ENCODE measurements at places on chromosomes 2 and 18.

DNA sequence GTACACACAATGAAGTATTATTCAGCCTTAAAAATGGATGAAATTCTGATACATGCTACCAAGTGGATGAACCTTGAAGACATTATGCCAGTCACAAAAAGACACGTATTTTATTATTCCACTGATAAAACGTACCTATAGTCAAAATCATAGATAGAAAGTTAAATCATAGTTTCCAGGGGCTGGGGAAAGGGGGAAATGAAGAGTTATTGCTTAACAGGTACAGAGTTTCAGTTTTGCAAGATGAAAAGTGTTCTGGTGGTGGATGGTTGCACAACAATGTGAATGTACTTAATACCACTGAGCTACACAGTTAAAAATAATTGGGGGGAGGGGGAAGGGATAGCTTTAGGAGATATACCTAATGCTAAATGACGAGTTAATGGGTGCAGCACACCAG is 279.0 kb upstream of the STON1 start:
- no peak for DNase-seq

GRCh38 chr18:2856547-2857170 is 9.9 kb downstream of the EMILIN2 start:
- DNase-seq = no peak

GRCh38 chr2:120893811-120894584 is 158.3 kb downstream of the GLI2 start:
- no peak for DNase-seq

DNA sequence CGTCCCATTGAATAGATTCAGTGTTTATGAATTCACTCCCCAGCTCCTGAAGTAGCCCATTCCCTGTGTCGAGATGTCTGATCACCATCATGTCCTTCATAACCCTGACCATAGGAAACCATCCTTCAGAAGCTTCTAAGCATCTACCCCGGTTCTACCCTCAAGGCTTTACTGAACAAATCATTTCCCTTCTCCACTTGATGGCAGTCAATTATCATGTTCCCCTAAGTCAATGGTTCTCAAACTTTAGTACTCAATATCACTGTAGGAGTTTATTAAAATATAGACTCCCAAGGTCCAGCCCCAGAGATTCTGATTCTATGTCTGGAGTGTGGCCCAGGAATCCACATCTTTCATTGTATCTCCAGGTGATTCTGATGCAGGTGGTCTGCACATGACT is 228.4 kb upstream of the SP5 start:
- DNase-seq = no peak

GRCh38 chr2:219687882-219688559 is 60.6 kb downstream of the SLC4A3 start:
- DNase-seq = no peak

GRCh38 chr2:216308576-216308975 is 63.7 kb downstream of the MARCHF4 start:
- no peak for DNase-seq

GRCh38 chr2:182330451-182331305 is 96.2 kb downstream of the PDE1A start:
- no peak for DNase-seq

- no peak for DNase-seq
Observed at GRCh38 chr2:226836548-226836885, 663 bp downstream of the RHBDD1 start.

DNA sequence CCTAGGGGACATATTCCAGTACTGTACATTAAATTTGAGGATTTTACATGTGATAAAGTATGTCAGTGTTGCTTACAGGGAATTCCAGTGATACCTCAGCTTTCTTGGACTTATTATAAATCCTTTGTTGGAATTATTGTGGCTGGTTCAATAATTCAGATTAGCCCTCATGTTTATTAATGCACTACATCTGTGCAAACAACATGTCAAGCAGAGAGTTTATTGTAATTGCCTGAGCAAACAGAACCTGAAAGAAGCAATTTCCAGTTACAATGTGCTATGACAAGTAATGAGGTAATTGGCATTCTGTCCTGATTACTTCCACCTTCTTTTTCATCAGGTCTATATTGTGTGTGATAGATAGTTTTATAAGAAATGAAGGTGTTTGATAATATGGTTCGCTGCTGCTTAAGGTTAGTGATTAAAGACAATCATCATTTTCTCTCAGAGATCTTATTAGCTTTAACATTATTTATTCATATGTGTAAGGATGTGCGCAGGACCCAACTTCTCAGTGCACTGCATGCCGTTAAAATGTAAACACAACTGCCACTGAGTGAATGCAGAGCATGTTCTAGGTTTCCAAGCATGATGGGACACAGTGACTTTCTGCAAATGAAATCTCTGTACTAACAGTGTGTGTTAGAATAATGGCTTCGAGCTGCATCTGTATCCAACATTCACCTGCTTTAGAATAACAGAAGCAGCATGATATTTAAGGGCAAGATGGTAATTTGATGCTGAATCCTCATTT is 973.7 kb upstream of the POU3F3 start:
- no peak for DNase-seq

- DNase-seq = no peak
Observed at GRCh38 chr2:143425896-143426295, 296.7 kb downstream of the ARHGAP15 start.

- DNase-seq = no peak
Observed at GRCh38 chr2:98479959-98480524, 35.4 kb downstream of the INPP4A start.

DNA sequence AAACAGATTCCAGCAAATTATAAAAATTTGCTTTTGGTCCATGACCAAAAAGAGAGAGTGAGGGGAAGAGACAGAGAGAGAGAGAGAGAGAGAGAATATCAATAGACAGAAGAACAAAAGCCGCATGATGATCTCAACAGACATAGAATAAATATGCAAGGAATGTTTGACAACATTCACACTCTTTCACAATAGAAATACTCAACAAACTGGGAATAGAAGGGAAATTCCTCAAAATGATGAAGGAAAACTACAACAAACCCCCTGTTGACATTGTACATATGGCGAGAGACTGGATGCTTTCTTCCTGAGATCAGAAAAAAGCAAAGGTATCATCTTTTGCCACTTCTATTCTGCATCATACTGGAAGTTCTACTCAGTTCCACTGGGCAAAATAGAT is 309.7 kb downstream of the RAD51AP2 start:
- DNase-seq = no peak
